SHP77 (cell line): ENCODE measurements at places on chromosomes 3 and 15.

DNA sequence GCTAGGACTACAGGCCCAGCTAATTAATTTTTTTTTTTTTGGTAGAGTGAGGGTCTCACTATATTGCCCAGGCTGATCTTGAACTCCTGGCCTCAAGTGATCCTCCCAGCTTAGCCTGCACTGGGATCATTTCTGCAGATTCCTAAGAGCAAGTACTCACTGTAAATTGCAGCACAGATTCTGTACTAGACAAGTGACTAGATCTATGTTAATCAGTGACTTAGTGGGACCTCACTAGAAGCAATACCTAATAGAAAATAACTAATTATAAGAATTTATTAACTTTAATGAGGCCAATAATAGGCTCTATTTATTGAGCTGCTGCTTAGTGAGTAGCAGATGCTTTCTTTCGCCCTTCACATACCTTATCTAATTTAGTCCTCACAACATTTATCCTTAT is 10.6 kb upstream of the UTS2B start:
- DNase-seq, result no peak

DNA sequence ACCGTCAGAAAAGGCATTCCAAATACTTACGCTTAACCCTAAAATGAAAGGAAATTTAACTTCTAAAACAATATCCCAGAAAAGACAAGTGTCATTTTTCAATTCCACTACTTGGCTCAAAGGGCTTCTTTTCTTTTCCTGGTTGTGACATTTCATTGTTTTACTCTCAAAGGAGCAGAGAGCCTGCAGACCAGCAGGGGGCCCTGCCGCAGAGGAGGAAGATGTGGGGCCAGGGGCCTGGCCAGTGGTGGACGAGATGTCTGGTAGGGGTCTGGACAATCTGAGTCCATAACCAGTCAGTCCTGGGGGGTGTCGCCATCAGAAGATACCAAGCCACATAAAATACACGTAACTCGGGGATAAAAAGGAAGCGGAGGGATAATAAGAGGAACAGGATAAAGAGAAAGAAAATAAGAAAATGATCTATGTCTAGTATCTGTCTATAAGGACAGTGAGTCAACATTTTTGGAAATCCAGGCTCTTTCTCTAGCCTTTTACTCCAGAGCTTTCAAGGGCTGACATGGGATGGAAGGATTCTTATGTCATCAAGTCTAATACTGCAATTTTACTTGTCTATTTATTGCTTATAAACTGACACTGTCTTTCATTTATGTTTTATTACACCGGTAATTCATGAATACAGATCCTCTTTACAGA is 54.2 kb upstream of the ARHGEF3 start:
- peak; percentile 44 for DNase-seq

DNA sequence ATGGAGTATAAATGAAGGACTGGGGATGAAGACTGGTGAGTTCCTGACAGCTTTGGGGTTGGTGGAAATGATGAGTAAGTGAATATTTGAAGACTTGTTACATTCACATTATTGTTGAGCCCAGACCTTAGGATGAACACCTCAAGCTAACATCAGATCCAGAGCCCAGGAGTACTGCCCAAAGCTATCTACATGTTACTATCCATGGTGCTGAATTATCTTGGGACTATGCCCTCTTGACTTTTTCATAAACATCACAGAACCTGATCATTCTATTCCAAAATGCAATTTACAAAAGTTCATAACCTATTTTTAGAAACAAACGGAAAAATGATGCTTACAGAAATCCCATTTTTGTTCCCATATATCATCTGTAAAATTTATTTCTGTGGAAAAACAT is 613.3 kb downstream of the TUSC7 start:
- no peak for DNase-seq

DNA sequence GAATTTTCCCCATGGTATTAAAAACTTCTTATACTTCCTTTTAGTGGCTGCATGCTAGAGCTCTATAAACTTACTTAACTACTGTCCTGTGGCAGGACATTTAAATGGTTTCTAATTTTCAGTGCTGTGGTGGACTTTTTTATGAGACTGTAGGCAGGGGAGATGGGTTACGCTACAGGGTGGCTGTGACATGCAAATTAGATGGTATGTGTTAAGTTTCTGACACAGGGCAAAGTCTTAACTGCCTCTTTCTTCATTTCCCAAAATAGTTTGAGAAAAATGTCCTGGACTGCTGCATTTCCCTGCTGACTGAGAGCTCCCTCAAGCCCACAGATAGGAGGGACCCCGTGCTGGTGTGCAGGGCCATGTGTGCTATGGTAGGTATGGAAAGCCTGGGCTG is 22.0 kb downstream of the TGM4 start:
- no peak for DNase-seq

DNA sequence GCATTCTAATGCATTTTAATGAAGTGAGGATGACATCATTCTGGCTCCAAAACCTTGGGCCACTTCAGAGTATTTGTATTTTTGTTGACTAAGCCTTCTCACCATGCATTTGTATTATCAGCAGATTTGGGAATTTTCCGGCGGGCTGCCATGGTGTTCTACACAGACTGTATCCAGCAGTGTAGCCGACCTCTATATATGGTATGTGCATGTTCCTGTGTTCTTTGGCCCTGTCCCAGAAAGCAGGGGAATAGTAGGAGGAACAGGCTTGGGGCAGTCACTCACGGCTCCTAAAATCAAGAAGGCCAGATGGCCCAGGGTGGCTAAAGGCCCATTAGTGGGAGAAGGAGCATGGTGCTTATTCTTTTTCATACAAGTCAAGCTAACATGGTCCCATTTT is 80.5 kb downstream of the USF3 start:
- DNase-seq, result no peak

- DNase-seq, result no peak
Measured at GRCh38 chr3:67526246-67526645, 128.2 kb downstream of the SUCLG2 start.

GRCh38 chr15:34721802-34722438 is 32.9 kb downstream of the GJD2 start:
- peak; percentile 72 for DNase-seq

DNA sequence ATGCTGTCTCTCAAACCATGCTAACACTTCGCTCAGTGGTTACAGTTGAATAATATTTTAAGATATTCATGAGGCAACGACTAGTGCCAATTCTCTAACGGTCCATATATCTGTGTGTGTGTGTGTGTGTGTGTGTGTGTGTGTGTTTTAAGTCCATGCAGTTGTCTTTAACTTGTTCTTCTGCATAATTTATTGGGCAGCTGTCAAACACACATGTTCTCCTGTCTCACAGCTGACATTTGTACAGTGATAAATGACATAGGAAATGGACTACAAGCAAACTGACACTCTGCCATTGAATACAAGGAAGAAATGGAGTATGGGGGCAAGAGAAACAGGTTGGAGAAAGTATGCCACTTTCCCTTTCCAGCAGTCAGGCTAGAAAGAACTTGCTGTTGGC is 172.0 kb downstream of the PDZRN3 start:
- DNase-seq, result no peak
